ENCODE measurements at places on chromosomes 2 and 18. TPM values are rescaled to one million over a fixed set of nuclear protein-coding genes. Genes with fewer than 3 reads are reported as not detected.

The LAMA1 gene
- 2.9 TPM for total RNA-seq

The GPR17 gene
- total RNA-seq = 0.14 TPM

The SAG gene
- not detected for total RNA-seq

The CXCR1 gene
- not detected for total RNA-seq

The LOXHD1 gene
- total RNA-seq = 0.16 TPM

The SIGLEC15 gene
- total RNA-seq = not detected

The IL1F10 gene
- not detected for total RNA-seq

The CD207 gene
- total RNA-seq = not detected

The DYSF gene
- total RNA-seq = 17.3 TPM

The OTOF gene
- not detected for total RNA-seq

All from transverse colon (tissue), 4 donors.